Inflammatory macrophage treated with lipopolysaccharide for 4 hours (primary cell): ENCODE measurements at places on chromosomes 4 and X.

- DNase-seq: no peak
These were observed 3.5 kb upstream of the ZFP92 start for GRCh38 chrX:153407736-153408135.

DNA sequence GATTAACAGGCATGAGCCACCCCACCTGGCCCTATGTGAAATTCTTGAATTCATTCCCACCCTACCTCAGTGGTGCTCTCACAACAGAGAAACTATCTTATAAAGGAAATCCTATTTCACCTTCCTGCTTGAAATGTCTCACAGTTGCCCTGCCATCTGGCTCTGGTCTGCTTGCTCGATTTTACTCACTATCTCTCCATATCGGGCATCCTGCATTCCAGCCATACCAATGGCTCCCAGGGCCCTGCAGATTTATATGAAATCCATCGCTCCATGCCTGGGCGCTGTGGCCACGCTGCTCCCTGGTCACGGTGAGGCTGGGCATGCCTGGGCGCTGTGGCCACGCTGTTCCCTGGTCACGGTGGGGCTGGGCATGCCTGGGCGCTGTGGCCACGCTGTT lies 15.8 kb downstream of the SORBS2 start:
- DNase-seq: no peak

DNA sequence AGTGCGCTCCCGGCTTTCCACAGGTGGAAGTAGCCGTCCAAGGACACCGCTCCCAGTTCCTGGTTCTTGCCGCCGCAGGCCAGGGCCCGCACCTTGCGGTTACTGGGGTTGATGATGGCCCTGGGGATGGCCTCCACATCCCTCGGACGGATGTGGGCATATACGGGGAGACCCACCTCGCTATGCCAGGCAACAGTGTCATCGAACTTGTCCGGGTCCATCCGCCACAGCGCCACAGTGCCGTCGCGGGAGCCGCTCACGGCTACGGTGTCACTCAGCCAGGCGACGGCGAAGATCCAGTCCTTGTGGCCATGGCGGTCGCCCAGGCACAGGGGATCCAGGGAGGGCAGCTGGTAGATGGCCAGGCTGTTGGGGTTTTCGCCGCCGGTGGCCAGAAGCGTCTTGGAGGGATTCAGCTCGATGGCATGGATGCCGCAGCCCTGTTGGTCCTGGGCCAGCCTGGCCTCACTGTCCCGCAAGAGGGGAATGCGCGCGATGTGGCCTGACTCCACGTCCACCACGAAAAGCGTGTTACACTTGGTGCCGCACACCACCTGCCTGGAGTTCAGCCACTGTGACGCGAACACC lies 795 bp downstream of the DCAF12L1 start:
- no peak for DNase-seq

- DNase-seq: peak; percentile 59
These were observed 36.8 kb downstream of the RTL5 start for GRCh38 chrX:72094894-72095293.

DNA sequence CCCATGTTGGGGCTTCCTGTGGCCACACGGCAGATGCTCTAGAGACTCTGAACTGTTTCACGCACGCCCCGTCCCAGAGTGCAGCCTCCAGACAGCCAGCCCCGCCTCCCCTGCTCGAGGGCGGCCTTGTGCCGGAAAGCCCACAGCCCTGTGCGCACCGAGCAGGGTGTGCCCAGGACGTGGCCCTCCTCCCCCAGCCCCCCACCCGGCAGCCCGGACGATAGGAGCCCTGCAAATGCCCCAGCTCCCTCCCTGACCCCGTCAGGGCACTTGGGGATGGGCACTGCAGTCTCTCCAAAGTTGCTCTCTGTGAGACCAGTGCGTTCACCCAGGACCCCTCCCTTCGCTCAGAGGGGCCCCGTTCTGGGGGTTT lies 37.3 kb downstream of the ADRA2C start:
- no peak for DNase-seq

DNA sequence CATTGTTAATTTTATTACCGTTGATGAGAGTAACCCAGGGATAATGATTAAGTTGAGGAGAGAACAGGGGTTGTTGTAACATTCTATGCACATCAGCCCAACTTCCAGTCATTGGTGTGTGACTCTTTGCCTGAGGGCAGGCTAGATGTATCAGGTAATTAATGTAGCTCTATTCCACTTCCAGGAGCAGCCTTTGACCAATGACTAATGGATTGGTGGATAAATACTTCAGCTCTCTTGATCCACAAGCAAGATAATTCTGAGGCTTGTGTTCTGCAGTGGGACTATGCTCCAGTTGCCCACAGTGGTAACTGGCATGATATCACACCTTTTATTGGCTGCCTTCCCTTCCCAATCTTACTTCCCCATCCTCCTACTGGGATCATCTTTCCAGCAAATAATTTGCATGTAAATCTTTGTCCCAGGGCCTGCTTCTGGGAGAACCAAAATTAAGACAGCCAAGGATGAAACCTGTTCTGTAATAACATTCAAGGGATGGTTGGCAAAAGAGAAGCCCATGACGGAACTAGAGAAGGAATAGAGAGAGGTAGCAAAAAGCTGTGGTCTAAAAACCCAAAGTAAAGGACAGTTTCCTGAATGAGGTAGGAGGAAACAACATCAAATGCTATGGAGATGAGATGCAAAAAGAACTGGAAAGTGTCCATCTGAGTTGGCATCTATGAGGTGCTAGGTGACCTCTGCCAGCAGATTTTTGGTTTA lies 241.4 kb upstream of the RPS6KA3 start:
- no peak for DNase-seq

- DNase-seq: peak; percentile 43
These were observed 55.0 kb upstream of the PAK3 start for GRCh38 chrX:111041018-111041462.

DNA sequence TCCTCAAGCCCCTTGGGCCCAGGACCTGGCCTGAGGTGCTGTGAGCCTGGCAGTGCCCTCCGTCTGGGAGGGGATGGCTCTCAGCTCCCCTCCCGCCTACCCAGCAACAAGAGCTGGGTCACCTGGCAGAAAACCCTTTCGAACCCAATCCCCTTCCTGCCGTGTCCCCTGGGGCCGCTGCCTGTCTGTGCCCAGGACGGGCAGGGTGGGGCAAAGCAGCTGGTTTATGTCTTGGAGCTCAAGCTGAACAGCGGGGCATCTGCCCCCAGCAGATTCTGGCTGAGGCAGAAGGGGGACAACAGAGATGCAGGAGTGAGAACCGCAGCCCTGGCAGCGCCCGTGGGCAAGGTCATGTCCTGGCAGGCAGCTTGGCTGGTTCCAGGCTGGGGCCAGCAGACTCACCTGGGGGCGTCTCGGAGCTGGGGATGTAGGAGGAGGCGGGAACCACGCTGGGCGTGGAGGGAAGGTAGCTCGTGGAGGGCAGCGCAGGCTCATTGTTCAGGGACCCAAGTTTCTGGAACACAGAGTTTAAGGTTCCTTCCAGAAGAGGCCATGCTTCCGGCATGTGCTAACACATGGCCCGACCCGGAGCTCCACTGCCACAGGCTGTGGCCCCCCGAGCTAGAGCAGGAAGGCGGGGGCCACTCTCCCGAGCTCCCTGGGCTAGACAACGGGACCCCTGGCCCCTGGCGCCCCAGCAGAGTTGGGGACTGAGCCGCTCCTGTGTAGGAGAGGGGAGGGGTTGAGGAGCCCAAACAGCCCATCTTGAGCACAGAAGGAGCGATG lies 24.2 kb downstream of the NELFA start:
- no peak for DNase-seq
